ENCODE measurements at places on chromosomes 16 and 17. TPM values are rescaled to one million over a fixed set of nuclear protein-coding genes. Genes with fewer than 3 reads are reported as not detected.

Gene PARD6A
- total RNA-seq, result 1.9 TPM

Gene MTHFSD
- total RNA-seq, result 21.0 TPM

Gene PYDC1
- total RNA-seq, result not detected

Gene RMI2
- total RNA-seq, result 19.1 TPM

Gene SEPTIN12
- total RNA-seq, result 0.42 TPM

Gene DHRS13
- total RNA-seq, result 12.1 TPM

- H3K4me3 ChIP-seq, result no peak overlapping the region
- DNase-seq, result no peak
- no peaks in the 10 kb centered on the region for H3K27me3 ChIP-seq
- H3K4me1 ChIP-seq, result no peaks in the 10 kb centered on the region
- peaks cover 12% of the 10 kb centered on the region for H3K36me3 ChIP-seq
Measured at GRCh38 chr16:16027728-16028310, 78.4 kb downstream of the ABCC1 start.

DNA sequence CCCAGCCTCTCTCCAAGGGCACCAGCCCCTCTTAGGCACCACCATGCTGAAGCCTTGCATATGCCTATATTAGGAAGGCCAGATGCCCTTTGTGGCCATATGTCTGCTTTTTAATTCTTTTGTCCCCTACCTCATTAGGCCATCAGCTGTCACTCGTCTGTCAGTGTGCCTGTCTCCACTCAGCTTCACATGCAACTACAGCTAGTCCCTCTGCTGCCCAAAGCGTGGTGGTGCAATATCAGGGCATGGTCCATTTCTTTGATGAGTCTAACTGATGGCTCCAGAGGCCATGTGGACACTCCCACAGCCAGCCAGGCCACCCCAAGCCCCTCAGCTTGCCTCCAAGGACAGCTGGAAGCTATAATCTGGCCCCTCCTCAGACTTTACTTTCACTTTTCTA is 36.3 kb downstream of the MYO18A start:
- no peak for DNase-seq
- H3K27me3 ChIP-seq, result no peaks in the 10 kb centered on the region
- H3K27ac ChIP-seq, result no peak overlapping the region
- peaks cover 35% of the 10 kb centered on the region for H3K4me1 ChIP-seq
- H3K36me3 ChIP-seq, result no peaks in the 10 kb centered on the region

- H3K4me3 ChIP-seq, result no peak overlapping the region
- H3K27me3 ChIP-seq, result no peaks in the 10 kb centered on the region
- no peaks in the 10 kb centered on the region for H3K4me1 ChIP-seq
- no peak overlapping the region for H3K27ac ChIP-seq
Measured at GRCh38 chr17:13822700-13823099, 221.0 kb upstream of the HS3ST3A1 start.

GRCh38 chr16:71811261-71811803 is 2.7 kb upstream of the AP1G1 start:
- H3K27ac ChIP-seq, result no peak overlapping the region
- H3K36me3 ChIP-seq, result no peaks in the 10 kb centered on the region
- DNase-seq, result no peak
- H3K4me1 ChIP-seq, result peaks cover 22% of the 10 kb centered on the region
- no peak overlapping the region for H3K4me3 ChIP-seq

DNA sequence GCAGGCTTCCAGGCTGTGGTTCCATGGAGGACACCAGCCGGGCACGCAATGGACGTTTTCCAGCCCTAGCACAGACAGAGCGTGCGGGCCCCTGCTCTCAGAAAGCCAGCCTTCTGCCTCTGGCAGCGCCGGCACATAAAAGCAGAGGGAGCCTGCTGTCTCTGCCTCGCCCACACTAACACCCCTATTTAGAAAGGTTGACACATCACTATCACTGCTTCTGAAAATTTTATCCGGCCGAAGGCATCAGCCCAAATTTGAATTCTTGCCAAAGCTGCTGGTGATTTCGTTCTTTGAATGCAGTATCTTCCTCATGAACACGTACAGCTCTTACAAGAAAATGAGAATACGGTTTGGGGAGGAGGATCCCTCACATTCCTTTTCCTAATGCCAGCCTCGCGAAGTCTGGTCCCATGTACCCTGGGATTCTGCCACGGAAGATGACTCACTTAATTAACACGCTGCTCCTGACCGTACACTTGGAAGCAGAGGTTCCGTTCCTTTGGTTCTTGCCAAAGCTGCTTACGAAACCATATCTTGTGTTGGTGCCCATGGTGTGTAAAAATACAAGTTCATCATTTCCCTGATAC is 1.3 kb upstream of the RAB11FIP3 start:
- no peak overlapping the region for H3K27ac ChIP-seq
- H3K4me1 ChIP-seq, result peaks cover 29% of the 10 kb centered on the region
- H3K4me3 ChIP-seq, result peak overlapping the region; percentile 76
- DNase-seq, result no peak
- peaks cover 16% of the 10 kb centered on the region for H3K27me3 ChIP-seq

GRCh38 chr16:57951204-57951960 is 19.5 kb downstream of the CNGB1 start:
- H3K27me3 ChIP-seq, result no peaks in the 10 kb centered on the region
- H3K36me3 ChIP-seq, result no peaks in the 10 kb centered on the region
- H3K4me1 ChIP-seq, result peaks cover 3% of the 10 kb centered on the region
- no peak overlapping the region for H3K27ac ChIP-seq

- H3K4me3 ChIP-seq, result no peak overlapping the region
- H3K27me3 ChIP-seq, result no peaks in the 10 kb centered on the region
- DNase-seq, result no peak
- no peaks in the 10 kb centered on the region for H3K36me3 ChIP-seq
- no peaks in the 10 kb centered on the region for H3K4me1 ChIP-seq
Measured at GRCh38 chr16:73399486-73399885, 351.6 kb upstream of the ZFHX3 start.

- no peak overlapping the region for H3K27ac ChIP-seq
- no peak for DNase-seq
- H3K36me3 ChIP-seq, result peaks cover 7% of the 10 kb centered on the region
Measured at GRCh38 chr17:48869821-48870318, 22.7 kb upstream of the ATP5MC1 start.

GRCh38 chr16:27993587-27993986 is 69.9 kb downstream of the GSG1L start:
- H3K27me3 ChIP-seq, result peaks cover 1% of the 10 kb centered on the region
- H3K4me3 ChIP-seq, result no peak overlapping the region
- DNase-seq, result no peak

DNA sequence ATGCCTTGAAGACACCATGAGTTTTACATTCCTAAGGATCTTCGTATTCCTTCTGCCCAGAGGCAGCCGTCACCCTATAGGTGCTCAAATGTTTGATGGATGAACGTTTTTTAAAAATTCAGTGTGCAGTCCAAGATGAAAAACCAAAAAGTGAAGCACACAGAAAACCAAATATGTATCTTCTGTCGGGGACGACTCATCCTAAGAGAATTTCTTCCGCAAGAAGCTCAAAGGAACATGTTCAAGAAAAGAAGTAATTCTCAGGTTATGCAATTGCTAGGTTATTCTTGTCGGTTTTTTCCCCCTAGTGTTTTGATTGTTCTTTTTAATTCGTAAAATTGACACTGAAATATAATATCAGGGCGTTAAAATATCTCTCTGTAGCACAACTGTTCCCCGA is 1.4 kb downstream of the CENPV start:
- no peaks in the 10 kb centered on the region for H3K27me3 ChIP-seq
- DNase-seq, result no peak
- peaks cover 15% of the 10 kb centered on the region for H3K4me1 ChIP-seq
- peak overlapping the region; percentile 90 for H3K4me3 ChIP-seq

GRCh38 chr17:45270828-45271418 is 9.0 kb upstream of the SPATA32 start:
- no peak overlapping the region for H3K27ac ChIP-seq
- peaks cover 25% of the 10 kb centered on the region for H3K36me3 ChIP-seq
- H3K4me1 ChIP-seq, result no peaks in the 10 kb centered on the region
- no peak overlapping the region for H3K4me3 ChIP-seq
- no peak for DNase-seq

DNA sequence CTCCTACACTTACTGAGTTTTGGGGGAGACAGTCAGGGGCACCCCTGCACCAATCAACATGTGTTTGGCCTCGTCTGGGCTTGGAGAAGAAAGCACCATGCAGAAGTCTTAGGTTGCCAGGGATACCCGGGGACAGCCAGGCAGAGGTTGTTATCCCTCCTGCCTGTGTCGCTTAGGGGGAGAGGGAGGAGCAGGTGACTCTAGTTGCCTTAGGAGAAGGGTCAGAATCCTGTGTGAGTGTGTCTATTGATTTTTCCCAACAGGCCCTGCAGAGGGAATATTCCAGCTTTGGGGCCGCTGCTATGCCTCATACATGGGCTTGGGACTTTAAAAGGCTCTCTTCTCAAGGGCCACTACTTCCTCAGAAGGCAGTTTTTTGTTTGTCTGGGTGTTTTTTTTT is 89.1 kb downstream of the RGS9 start:
- no peak overlapping the region for H3K4me3 ChIP-seq
- H3K27ac ChIP-seq, result no peak overlapping the region
- H3K36me3 ChIP-seq, result no peaks in the 10 kb centered on the region
- peaks cover 11% of the 10 kb centered on the region for H3K27me3 ChIP-seq
- peaks cover 31% of the 10 kb centered on the region for H3K4me1 ChIP-seq

DNA sequence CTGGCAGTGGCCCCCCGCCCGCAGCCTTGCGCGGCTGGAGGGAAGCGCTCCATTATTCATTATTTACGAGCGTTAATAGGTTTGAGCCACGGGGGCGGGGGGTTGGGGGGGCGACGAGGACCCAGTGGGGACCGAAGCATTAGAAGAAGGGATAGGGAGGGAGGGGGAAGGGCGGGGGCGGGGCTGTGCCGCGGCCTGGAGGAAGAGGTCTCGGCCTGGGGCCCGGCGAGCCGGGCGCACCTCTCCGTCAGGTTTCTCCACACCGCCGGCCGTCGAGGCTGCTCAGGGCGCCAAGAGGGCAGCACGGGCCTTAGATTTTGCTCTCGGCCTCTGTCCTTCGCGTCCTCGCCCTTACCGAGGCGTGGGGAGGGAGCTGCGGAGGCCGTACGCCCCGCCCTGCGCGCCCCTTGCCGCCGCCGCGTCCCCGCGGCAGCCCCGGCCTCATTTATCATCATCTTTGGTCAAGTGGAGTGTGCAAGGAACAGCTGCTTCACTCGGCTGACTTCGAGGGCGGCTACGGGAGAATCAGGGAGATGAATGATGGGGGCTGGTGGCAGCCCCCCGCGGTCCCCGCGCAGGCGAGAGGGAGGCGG is 54.2 kb downstream of the SREBF1 start:
- peak overlapping the region; percentile 70 for H3K4me3 ChIP-seq
- H3K27me3 ChIP-seq, result no peaks in the 10 kb centered on the region

- peaks cover 31% of the 10 kb centered on the region for H3K4me1 ChIP-seq
- H3K4me3 ChIP-seq, result no peak overlapping the region
- no peaks in the 10 kb centered on the region for H3K27me3 ChIP-seq
- peak overlapping the region; percentile 86 for H3K27ac ChIP-seq
- H3K36me3 ChIP-seq, result peaks cover 7% of the 10 kb centered on the region
Measured at GRCh38 chr17:63634163-63634562, 11.9 kb downstream of the MAP3K3 start.

DNA sequence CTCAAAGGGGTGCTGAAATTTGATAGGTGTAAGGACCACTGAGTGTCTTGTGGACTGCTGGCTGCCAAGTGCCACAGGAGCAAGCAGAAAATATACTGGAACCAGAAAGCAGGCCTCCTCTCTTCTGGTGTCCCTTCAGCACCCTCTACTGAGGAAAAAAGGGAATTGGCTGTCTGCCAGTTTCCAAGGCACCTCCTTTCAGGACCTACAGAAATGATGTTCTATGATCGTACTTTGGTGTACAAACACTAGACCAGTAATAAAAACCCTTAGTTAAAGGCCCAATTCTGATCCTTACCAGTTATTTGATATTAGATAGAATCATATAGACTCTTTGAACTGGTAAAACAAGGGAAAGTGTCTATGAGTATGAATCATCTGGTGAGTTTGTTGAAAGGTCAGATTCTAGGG is 35.8 kb upstream of the BCAS3 start:
- DNase-seq, result peak; percentile 63
- no peak overlapping the region for H3K4me3 ChIP-seq
- H3K27ac ChIP-seq, result peak overlapping the region; percentile 5
- H3K36me3 ChIP-seq, result peaks cover 17% of the 10 kb centered on the region
- peaks cover 12% of the 10 kb centered on the region for H3K4me1 ChIP-seq
- H3K27me3 ChIP-seq, result no peaks in the 10 kb centered on the region

GRCh38 chr17:74712301-74712700 is 422 bp downstream of the CD300LF start:
- DNase-seq, result no peak
- no peaks in the 10 kb centered on the region for H3K4me1 ChIP-seq
- H3K36me3 ChIP-seq, result no peaks in the 10 kb centered on the region
- no peak overlapping the region for H3K27ac ChIP-seq

DNA sequence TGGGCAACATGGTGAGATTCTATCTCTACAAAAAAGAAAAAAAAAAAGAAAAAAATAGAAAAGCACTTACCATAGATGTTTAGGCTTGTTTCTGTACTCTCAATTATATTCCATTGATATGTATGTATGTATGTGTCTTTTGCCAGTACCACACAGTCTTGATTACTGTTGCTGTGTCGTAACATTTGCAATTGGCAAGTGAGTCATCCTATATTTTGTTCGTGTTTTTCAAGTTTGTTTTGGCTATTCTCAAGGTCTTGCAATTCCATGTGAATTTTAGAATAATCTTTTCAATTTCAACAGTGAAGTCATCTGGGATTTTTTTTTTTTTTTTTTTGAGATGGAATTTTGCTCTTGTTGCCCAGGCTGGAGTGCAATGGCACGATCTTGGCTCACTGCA is 19.3 kb downstream of the SPECC1 start:
- H3K27ac ChIP-seq, result no peak overlapping the region
- peaks cover 52% of the 10 kb centered on the region for H3K27me3 ChIP-seq
- no peaks in the 10 kb centered on the region for H3K4me1 ChIP-seq

GRCh38 chr17:78144736-78145641 is 1.2 kb upstream of the C17orf99 start:
- DNase-seq, result no peak
- no peak overlapping the region for H3K4me3 ChIP-seq
- H3K27me3 ChIP-seq, result no peaks in the 10 kb centered on the region
- peak overlapping the region; percentile 39 for H3K27ac ChIP-seq

DNA sequence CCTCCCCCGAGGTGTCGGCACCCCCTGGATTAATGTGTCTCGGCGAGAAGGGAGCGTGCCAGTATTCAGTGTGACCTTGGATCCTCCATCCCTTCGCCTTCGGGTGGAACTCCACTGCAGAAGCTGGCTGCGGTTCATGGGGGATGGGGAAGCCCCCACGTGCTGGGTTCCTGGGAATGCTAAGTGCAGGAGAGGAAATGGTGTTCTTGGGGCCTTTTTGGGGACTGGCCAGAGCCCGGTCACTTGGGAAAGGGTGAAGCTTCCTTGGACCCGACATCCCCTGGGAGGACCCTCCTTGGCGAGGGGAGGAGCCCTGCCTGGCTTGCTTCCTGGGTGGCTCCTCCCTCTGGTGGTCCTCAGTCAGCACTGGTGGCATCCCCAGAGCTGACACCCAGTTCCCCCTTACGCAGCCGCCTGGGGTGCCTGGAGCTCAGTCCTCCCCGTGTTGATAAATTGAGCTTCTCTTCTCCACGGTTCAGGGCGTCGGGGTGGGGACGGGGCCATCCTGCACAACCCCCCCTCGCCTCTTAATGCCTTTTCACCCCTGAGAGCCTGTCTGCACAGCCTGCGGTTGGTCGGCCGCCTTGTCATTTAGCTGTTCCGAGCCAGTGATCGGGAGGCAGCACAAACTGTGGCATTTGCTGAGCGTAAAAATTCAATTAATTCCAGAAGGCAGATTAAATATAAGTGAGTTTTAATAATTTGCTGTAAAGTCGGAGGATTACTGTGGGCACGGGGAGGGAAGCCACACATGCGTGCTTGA is 30.7 kb upstream of the GSE1 start:
- H3K4me1 ChIP-seq, result peaks cover 70% of the 10 kb centered on the region
- no peak overlapping the region for H3K4me3 ChIP-seq
- no peak for DNase-seq
- H3K36me3 ChIP-seq, result peaks cover 2% of the 10 kb centered on the region

GRCh38 chr17:82376042-82376730 is 4.6 kb downstream of the UTS2R start:
- no peaks in the 10 kb centered on the region for H3K36me3 ChIP-seq
- no peak for DNase-seq
- no peak overlapping the region for H3K4me3 ChIP-seq
- peaks cover 25% of the 10 kb centered on the region for H3K27me3 ChIP-seq
- H3K27ac ChIP-seq, result no peak overlapping the region
